ENCODE measurements at places on chromosomes 3 and 15.

GRCh38 chr15:99686290-99686689 is 46.9 kb downstream of the LYSMD4 start:
- DNase-seq: no peak

DNA sequence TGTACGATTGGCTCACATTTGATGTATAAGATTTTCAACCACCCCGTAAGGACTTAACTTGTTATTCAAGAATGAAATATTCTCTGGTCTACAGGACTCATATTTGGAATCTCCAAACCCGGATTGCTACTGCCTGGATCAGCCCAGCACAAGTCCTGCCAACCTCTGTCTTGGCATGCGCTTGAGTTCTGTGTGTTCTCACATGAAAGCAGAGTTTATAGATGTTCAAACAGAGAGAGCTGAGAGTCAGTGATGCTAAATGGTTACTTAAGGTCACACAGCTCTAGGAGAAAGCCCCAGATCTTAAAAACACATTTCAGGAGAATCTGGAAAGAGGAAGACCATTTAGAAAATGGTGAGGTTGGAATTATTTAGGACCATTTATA is 268.0 kb upstream of the TBL1XR1 start:
- no peak for DNase-seq

GRCh38 chr15:71973366-71973765 is 144.6 kb downstream of the MYO9A start:
- DNase-seq: no peak

DNA sequence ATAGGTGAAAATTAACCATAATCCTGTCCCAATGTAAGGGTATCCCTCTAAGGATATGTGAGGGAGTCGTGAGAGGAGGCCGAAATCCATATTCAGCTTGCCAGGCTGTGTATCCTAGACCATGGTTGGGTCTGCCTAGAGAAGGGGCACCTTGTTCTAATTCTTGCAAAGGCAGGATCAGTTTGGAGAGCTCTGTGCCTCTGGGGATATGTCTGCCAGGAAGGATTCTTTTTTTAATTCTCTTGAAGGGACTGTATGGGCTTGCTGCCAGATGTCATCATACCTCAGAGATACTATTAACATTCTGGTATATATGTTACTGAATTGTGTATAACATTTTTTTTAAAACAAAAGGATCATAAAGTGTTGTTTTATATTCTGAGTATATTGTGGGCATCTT is 2.4 kb downstream of the ATP1B3 start:
- peak; percentile 15 for DNase-seq

GRCh38 chr15:40793216-40793989 is 13.5 kb upstream of the ZFYVE19 start:
- DNase-seq: peak; percentile 98

GRCh38 chr3:118151164-118151563 is 883.5 kb downstream of the IGSF11 start:
- DNase-seq: no peak

GRCh38 chr3:110343376-110343775 is 728.2 kb upstream of the NECTIN3 start:
- peak; percentile 62 for DNase-seq

GRCh38 chr3:154081305-154081704 is 39.9 kb upstream of the ARHGEF26 start:
- DNase-seq: no peak

DNA sequence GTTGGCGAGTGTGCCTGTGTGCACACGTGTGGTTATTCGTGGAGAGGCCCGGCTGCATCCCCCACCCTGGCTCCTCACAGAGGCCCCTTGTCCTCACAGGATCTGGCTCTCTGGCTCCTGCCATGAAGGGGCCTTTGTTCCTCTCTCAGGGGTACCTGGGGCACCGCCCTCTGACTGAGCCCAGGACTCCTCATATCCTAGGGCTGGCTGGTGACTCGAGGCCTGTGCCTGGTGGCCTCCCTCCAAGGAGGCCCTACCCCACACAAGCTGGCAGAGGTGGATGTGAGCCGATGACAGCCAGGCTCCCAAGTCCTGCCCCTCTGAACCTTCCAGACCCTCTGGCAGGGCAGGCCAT is 10.0 kb downstream of the PRKCD start:
- no peak for DNase-seq

DNA sequence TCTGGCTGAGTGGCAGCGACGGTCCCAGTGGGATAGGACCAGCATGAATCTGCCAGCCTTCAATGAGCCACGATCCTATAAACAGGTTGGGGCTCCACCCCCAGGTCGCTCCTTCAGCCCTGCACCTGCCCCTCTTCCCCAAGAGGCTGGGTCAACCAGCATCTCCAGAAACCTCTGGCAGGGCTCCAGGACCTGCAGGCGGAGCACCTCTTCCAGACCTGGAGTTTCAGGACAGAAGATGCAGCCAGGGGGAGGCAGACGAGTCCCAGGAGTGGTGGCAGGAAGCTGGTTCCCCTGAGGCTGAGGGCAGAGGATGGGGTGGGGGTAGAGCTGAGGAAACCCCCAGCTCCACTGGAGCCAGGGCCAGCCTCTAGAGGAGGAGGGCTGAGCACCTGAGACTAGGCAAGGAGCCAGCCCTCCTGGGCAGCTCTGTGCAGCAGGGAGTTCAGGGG is at the start of gene PLA2G4D:
Gene PLA2G4D (minus strand): TSS at position 51 of the 452 bp plus-strand sequence. CDS start 103 bp downstream, outside the sequence.
- DNase-seq: peak; percentile 38

GRCh38 chr15:67146234-67146633 is 80.8 kb downstream of the SMAD3 start:
- peak; percentile 56 for DNase-seq

GRCh38 chr3:118966700-118967099 is 67.9 kb downstream of the IGSF11 start:
- no peak for DNase-seq

DNA sequence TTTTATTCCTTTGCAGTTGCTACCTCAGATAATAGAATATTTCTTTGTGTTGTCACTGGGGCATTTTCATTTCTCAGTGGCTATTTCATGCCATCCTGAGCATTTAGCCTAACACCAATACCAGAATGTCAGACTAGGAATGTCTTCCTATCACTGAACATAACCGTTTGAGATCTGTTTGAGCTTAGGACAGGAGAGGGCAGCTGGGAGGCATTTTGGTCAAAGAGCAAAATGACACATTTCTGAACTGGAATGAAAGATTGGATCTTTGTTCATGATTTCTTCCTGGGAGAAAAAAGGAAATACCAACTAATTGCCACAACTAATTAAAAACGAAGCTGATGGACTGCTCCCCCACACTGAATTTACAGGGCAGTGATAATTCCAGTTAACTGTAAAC is 921.3 kb upstream of the NR2F2 start:
- DNase-seq: no peak

- DNase-seq: no peak
Observed at GRCh38 chr3:123385001-123385401, 63.9 kb downstream of the ADCY5 start.

GRCh38 chr15:81893182-81893835 is 152.5 kb downstream of the MEX3B start:
- no peak for DNase-seq

DNA sequence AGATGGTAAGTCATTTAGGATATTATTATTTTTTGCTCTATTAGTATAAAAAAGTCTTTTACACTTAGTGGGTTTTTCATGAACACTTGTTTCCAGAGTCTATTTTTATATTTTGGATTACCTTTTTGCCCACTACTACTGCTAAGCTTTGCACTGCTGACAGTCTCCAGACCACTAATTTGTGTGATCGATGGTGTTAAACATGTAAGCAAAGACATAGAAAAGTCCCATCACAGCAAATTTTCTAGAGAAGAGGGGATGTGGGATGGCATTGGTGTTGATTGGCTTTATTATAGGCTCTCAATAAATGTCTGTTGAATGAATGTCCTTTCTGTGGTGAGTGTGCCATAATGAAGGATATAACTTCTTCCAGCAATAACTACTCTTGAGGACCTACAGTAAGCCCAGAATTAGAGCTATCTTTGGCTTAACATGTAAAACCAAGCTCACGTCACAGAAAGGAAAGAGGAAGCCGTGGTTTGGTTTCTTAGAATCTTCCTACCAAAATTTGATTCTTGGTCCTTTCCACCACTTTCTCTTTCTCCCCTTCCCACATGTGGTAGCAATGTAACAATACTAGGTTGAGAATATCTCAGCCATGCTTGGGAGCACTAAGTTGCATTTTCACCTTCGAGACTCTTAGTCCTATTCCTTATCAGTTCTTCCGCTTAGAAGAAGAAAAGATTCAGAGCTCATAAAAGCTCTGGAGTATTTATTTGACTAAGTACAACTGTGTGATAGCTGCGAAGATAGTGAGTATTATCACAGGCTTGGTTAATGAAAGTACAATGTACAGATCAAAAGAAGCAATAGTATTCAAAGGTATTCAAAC is 90.6 kb upstream of the UMPS start:
- DNase-seq: peak; percentile 7

DNA sequence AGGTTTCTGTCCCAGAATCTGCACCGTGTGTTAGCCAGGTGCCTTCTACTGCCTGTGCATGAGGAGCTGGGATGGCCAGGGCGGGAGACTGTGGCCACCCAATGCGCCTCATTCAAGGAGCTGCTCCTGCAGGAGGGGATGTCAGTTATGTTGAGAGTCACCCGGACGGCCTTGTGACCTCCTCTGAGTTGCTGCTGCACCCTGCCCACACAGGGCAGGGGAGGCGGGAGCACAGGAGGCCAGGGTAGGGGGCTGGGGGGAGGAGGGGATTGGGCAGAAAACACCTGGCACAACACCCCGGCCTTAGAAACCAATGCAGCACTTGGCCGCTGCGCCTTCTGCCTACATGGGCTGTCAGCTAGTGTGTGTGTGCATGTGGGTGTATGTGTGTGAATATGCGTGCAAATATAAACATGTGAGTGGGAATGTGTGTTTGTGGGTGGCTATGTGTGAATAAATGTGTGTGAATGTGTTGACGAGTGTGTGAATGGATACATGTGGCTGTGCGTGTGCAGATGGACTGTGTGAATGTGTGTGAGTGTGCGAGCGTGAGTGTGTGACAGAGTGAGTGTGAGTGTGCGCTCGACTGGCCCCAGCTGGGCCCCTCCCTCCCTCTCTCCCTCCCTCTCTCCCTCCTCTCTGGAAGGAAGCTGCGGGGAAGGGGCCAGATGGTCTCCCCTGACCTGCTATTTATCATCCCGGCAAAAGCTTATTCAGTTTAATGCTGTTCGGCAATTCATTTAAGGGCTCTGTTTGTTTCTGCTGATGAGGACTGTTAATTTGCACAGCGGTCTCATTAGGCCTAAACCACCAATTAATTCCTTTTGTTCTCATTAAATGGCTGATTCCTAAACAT is 106.9 kb downstream of the TLE3 start:
- DNase-seq: no peak

GRCh38 chr3:123120573-123120972 is 53.7 kb downstream of the PDIA5 start:
- DNase-seq: no peak

DNA sequence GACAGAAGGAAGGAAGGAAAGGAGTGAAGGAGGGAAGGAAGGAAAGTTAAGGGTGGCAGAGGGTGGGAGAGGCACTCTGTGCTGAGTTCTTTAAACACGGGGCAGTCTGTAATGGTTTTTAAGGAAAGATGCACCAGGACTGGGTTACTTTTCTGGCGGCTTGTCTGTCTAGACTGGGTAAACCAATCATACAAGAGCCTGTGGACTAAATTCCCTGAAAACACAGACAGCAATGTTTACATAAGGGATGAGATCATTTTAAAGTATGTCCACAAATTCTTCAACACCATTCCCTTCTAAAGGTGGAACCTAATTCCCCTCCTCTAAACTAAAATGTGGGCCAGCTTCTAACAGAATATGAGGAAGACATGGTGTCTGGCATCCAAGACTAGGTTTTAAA is 235.5 kb upstream of the IGF1R start:
- DNase-seq: peak; percentile 42

DNA sequence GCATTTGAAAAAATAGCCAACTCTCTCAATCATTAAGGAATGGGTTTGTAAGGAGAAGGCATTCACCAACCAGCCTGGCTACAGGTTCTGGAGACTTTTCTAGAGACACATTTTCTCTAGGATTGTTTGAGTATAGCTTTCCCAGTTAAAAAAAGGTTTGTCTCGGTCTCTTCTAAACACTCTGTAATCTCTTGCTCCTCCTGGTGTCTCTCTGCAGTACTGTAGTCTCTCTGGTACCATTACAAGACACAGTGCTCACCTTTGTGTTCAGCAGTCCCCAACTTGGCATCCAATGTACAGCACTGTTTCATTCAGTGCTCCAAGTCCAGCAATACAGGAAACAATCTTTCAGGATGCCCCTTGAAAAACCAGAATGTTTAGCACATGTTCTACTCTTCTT is 534.4 kb downstream of the ZNF385D start:
- peak; percentile 30 for DNase-seq

All from bronchial epithelial cell (primary cell).